ENCODE measurements at places on chromosomes 2 and 18.

DNA sequence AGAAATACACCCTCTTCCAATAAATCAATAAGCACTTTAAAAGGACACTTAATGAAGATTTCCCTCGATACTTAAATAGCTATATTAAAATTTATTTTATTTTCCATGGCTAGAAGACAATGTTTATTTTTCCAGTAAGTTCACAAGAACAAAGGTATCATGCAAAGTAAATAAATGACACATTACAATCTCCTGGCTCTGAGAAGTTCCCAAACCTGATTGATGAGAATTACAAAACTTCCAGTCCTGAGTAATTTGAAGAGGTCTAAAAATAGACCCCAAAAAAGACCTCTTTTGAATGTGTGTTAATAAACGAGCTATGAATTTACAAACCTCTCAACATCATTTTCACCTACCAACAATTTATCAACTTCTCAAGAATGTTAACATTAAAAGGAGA, 1.5 kb upstream of the PEX13 start:
- DNase-seq, result no peak

- DNase-seq, result no peak
Measured at GRCh38 chr2:66938471-66938967, 458.6 kb upstream of the ETAA1 start.

GRCh38 chr2:236061899-236062298, 106.3 kb downstream of the GBX2 start:
- DNase-seq, result no peak

- DNase-seq, result no peak
Measured at GRCh38 chr18:24595561-24596031, 135.2 kb downstream of the HRH4 start.

GRCh38 chr18:63928331-63928730, 20.6 kb downstream of the SERPINB10 start:
- DNase-seq, result no peak
